Activated CD4-positive, alpha-beta memory T cell treated with anti-CD3 and anti-CD28 coated beads for 36 hours (primary cell): ENCODE measurements at places on chromosomes 6 and 20.

DNA sequence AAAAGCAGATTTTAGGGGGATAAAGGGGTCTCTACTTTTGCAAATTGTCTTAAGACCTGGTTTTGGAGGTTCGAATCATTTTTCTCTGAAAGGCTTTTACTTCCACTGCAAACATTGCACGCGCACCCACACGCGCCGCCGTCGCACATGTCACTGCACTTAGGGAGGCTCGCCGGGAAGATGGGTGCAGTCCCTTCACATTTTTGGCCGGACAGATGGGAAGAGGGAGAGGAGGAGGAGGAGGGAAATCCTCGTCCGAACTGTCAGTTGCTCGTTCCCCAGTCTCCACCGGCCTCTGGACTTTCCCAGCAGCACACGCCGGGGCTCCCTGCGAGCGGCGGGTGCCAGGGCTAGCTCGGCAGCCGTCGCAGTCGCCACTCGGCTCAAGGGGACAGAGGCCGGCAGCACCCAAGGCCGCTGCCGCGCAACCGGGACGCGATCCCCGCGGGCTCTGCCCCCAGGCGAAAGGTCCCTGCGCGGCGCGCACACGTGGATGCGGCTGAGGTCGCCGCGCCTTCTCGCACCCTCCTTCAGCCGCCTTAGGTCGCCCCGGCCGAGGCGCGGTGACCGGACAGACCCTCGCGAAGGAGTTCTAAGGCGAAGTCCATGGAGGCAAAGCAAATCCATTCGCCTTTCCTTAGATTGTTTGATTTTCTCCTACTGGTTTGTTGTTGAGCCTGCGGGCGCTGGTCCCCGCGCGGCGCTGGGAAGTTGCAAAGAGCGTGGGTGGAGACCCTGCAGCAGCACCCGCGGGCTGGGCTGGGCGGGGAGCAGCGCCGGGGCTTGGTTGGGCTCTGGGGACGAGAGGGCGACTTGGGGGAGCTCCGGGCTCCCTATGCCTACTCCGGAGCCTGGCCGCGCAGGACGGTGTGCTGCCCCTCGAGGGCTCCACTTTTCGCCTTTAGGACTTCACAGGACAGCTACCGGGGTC, 1.2 kb downstream of the MYB start:
- DNase-seq: peak; percentile 62

DNA sequence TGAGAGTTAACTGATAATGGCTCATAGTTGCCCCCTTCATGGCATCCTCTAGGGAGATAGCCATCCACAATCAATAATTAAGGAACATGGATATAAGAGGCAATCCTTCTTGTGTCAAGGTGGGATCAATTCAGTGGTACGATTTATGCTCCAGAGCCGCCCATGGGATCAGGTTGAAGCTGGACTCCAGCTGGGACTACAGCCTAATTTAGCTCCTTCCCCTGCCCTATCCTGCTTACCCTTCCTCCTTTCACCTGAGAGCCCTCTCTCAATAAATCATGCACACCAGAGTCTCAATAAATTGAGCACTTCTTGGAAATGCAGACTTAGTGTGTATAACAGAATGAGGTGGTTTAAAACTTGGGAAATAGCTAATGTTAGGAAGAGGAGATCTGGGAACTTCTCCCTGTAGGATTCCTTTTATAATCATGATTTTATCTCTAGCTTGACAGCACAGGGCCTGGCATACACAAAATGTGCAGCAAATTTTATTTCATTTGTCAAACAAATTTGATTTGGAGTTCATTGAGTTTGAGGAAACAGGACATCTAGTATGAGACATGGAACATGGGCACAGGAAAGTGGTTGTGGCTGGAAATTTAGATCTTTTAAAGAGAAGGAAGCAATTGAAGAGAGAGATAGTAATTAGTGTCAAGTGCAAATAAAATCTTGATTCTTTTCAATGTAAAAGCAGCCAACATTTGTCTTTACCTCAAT, 28.6 kb upstream of the OGFRL1 start:
- DNase-seq: no peak

DNA sequence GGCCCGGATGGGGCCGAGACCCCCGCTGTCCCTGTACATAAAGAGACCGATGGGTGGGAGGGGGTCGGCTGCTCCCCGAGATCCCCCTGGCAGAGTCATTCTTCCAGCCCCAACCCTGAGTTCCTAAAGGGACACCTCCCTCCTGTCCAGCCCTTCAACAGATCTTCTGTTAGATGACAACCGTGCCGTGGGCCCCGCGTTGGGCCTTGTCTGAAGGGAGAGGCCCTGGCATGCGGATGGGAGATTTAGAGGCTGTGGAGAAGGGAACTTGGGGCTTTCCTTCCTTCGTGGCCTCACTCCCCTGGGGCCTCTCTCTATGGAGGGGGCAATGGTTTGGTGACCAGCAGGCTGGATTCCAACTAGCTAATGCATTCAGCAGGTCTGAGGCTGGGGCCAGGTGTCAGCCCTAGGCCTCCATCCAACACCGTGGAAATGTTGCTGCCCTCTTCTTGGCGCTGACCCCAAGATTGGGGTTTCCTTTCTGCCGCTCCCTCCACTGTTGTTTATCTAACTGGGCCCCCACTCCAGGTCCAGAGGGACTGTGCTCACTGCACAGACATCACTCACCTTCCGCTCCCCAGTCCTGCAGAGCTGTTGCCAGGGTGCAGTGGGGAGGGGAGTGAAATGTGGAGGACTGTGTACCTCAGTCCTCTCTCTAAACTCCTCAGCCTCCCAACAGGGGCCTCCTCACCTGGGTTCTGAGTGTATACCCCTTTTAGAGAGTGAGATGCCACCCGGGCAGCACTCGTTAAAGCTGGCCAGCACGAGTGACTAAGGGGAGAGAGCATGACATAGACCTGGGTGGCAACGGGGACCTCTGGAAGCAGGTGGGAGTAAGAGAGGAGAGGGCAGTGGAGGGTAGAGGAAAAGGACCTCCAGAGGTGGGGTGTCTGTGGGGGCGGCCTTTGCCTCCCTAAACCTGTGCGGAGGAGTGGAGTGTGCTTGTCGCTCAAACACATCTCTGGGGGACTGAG, 6.7 kb downstream of the TMEM151B start:
- DNase-seq: no peak

DNA sequence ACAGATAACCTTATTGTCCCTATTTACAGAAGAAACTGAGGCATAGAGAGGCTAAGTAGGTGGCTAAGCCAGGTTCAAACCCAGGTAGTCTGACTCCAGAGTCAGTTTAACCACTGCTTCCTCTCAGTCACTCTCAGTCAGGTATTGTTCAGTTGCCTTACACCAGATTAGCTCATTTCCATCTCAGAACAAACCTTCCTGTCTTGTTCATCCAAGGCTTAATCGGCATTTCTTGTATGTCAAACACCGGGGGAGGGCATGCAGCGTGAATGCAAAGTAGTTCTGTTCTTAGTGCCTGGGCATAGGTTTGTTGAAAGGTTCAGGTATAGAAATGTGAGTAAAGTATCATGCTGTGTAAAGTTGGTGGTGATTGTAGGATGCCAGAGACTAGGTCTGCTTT, 51.7 kb downstream of the CTNNBL1 start:
- DNase-seq: peak; percentile 74

- no peak for DNase-seq
These were observed 55.9 kb downstream of the TBC1D7 start for GRCh38 chr6:13272131-13273046.

DNA sequence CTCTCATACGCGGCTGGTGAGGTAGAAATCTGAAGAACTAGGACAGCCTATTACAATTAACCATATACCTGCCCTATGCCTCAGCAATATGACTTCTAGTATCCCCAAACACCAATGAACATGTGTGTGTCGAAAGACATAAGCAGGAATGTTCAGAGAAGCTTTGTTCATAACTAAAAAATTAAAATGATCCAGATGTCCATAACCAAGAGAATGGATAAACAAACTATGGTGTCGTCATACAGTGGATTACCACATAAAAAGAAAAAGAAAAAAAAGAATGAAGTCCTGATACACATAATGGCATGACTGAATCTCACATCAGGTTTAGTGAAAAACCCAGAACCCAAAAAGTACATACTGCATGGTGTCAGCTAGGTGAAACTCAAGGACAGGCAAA, 73.9 kb downstream of the MDN1 start:
- no peak for DNase-seq

- no peak for DNase-seq
These were observed 215.4 kb downstream of the RFPL4B start for GRCh38 chr6:112562301-112563231.

DNA sequence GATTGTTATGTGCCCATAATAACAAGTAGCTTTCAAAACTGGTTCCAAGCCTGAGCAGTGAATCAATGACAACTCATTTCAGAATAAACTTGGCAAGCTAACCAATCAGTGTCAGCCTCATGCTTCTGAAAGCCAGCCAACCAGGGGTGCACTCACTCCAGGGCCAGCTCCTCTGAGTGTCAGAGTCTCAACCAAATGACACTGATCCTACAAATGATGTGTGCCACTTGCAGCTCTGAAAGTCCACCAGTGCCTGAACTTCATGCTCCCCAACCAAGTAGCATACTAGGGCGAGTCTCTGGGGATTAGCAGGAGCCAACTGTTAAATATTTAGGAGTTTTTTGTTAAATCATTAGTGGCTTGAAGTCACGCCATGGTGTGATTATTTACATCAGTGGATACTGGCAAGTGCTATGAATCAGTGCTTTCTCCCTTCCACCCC, 4.5 kb downstream of the IYD start:
- DNase-seq: peak; percentile 12

- no peak for DNase-seq
These were observed 9.6 kb downstream of the BPIFB3 start for GRCh38 chr20:33063271-33063670.

DNA sequence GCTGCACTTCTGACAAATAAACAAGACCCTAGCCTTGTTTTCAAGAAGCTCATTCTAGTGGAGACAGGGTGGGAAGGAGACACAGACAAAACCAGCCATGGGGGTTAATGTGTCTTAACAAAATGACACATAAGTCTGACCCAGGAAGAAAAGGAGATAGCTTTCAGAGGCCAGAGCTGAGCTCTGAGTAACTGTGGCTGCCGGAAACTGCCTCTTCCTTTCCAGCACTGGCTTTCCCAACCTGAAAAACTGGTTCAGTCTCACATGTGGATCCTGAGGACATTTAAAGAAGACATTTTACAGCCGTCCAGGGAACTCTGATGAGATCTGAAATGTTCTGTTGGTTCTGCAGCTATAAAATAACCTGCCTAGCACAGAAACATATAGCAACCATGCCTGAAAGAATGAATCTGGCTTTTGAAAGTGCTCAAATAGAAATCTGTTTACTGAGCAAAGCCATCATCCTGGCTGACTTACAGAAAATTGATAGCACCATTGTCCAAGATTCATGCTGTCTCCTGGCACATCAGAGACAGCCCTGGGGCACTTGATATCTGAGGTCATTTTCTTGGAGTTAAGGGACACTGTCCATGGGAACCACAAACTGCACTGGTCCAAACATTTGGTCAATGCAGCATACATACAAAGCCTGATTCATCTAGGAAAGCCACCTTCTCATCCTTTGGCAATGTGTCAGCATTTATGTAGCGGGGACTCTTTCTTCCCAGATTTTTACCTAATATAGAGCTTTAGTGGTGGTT, 83.2 kb upstream of the PAX1 start:
- DNase-seq: no peak

DNA sequence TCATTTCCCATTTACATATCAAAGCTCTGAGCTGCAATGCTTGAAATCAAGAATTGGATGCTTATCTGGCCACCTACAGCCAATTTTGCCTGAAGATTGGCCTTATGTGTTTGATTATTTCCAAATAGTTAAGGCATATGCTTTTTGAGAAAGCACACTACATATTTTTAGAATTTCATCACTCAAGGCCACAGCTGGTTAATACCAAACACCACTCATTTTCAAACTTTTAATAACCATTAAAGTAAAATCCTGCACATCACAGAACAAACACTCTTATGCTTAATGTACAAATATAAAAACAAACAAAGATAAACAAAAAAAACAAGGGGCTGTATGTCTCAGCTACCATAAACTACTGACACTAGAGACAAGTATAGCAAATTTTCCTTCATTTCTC, 96.9 kb upstream of the HMGCLL1 start:
- DNase-seq: no peak

- no peak for DNase-seq
These were observed 30.1 kb upstream of the SLC16A10 start for GRCh38 chr6:111057074-111057752.

- no peak for DNase-seq
These were observed 3.8 kb downstream of the APCDD1L start for GRCh38 chr20:58511364-58511763.

- no peak for DNase-seq
These were observed 59.6 kb upstream of the SALL4 start for GRCh38 chr20:51861726-51862466.

DNA sequence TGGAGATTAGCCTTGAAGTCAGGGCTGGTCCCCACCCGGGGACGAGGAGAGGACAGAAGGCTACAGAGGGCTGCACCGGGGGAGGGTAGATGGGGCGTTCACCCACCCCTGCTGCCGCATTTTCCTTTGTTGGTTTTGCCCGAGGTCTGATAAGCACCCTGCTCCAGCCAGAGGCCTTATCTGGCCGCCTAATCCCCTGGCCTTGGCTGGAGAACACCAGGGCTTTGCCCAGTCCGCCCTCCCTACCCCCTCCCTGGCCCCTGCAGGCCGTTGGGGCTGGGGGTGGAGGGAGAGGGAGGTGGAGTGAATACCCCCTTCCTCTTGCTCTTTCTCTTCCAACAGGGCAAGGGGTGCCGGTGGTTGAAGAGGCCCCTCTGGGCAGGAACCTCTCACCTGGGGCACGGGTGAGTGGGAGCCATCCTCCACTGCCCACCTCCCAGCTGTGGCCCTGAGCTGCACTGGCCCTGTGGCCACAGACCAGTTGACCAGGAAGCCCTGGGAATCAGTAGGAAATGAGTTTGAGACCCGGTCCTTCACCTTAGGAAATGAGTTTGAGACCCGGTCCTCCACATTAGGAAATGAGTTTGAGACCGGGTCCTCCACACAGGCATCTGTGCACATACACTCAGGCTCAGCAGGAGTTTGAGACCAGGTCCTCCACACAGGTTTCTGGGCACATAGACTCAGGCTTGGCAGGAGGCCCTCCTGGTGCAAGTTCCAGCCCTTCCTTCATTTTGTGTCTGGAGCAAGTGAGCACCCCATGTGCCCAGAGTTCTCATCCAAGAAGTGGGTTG, 12.0 kb upstream of the GATA5 start:
- no peak for DNase-seq

DNA sequence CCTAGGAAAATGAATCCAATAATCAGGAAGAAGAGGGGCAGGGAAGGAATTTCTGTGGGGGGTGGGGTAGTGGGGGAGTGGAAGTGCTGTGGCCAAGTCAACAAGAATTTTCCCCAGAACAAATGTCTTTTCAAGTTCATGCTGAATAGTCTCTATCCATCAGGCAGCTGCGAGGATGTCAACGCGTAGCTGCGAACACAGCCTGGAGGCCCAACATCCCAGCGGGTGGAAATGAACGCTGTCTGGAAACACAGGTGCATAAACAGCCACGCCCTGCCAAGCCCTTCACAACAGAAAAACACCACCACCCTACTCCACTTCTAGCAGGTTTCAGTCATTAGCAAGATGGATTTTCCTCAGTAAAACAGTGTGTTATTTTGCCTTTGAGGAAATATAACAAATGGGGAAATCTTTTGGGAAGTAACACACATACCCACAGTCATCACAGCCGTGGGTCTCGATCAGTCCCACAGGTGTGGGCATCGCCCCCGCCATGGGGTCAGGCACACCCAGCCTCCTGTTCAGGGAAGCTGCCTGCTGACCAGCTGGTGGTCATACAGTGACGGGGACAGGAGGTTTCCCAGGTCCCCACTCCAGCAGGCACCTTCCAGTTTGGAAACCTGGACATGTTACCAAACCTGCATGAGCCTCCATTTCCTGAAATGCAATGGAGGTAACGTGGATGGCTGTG, 112.1 kb upstream of the THBS2 start:
- DNase-seq: no peak
